Naive thymus-derived CD8-positive, alpha-beta T cell (primary cell): ENCODE measurements at places on chromosomes 4 and X.

DNA sequence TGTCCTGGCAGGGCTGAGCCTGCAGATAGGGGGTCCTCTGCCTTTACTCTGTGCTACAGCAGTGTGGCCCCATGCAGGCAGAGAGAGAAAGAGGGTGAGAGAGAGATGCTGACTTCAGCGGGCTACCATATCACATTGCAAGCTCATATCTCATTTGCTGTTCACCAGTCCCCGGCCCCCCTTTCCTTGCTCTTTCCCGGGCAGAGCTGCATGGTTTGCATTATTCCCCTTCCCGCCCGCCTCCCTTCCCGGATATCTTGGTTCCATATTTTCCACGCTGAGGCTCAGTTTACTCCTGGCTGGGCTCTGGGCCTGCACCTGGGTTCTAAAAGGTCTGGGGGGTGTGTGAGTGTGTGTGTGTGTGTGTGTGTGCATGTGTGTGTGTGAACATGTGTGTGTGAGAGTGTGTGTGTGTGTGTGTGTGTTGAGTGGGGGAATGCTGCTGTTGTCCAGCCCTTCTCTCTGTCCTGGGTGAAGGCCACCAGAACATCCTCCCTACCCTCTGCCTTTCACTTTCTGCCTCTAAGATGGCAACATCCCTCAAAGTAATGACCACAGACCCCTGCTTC, 63.5 kb downstream of the PJA1 start:
- no peaks in the 10 kb centered on the region for H3K27me3 ChIP-seq
- H3K4me3 ChIP-seq, result no peak overlapping the region
- H3K36me3 ChIP-seq, result no peaks in the 10 kb centered on the region
- H3K27ac ChIP-seq, result no peak overlapping the region

DNA sequence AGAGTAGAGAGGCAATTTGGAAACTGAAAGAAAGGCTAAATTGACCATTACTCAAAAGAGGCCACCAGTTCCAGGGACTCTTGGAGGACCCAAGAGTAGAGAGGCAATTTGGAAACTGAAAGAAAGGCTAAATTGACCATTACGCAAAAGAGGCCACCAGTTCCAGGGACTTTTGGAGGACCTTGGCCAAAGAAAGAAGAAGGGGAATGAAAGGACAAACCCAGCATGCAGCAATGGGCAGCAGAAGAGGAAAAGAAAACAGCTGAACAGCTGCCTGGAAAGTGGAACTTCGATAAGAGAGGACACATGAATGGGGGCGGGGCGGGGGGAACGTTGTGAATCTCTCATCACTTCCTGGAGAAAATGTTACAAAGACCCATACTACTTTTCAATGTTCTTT, 80.8 kb downstream of the PALLD start:
- DNase-seq, result no peak
- no peak overlapping the region for H3K4me3 ChIP-seq
- H3K4me1 ChIP-seq, result no peaks in the 10 kb centered on the region
- H3K36me3 ChIP-seq, result peaks cover 1% of the 10 kb centered on the region

GRCh38 chr4:178311997-178312396, 869.8 kb upstream of the AGA start:
- H3K4me1 ChIP-seq, result no peaks in the 10 kb centered on the region

- H3K27me3 ChIP-seq, result no peaks in the 10 kb centered on the region
- H3K36me3 ChIP-seq, result peaks cover 13% of the 10 kb centered on the region
- no peaks in the 10 kb centered on the region for H3K4me1 ChIP-seq
- no peak overlapping the region for H3K27ac ChIP-seq
- DNase-seq, result no peak
- H3K4me3 ChIP-seq, result no peak overlapping the region
These were observed 24.2 kb downstream of the NKX1-1 start for GRCh38 chr4:1381944-1382541.

DNA sequence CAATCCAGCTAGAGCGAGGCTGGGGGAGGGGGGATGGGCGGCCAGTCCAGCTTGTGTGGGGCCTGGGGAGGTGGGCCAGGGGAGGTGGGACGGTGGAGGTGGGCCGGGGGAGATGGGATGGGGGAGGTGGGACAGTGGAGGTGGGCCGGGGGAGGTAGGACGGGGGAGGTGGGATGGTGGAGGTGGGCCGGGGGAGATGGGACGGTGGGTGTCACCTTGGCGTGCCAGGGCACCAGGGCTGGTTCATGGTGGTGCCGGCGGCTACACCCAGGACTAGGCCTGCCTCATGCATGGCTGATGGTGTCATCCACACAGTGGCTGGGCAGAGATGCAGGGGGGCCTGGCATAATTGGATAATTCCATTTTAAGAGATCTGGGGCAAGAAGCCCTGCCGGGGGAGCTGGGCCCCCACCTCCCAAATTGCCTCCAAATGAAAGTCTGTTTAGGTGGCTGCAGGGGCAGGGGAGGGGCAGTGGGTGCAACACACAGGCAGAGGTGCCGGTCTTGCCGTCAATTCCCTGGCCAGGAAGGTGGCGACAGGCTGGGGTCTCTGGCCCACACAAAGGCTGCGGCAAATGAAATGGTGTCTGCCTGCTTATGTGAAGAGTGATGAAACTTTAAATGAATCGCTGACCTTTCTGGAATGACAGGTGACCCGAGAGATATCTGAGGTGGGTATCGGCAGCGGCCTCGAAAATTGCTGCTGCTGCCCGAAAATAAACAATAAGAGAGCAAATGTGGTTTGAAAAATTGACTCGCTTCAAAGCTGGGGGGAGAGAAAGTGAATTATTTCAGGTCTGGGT, 82.1 kb downstream of the FAM53A start:
- DNase-seq, result no peak
- H3K36me3 ChIP-seq, result no peaks in the 10 kb centered on the region
- peak overlapping the region; percentile 23 for H3K27ac ChIP-seq
- peak overlapping the region; percentile 24 for H3K4me3 ChIP-seq

- no peak overlapping the region for H3K4me3 ChIP-seq
- no peaks in the 10 kb centered on the region for H3K27me3 ChIP-seq
- peaks cover 8% of the 10 kb centered on the region for H3K4me1 ChIP-seq
- no peaks in the 10 kb centered on the region for H3K36me3 ChIP-seq
These were observed 65.0 kb downstream of the ZFYVE28 start for GRCh38 chr4:2353222-2354107.

GRCh38 chr4:17058916-17059741, 160.7 kb upstream of the LDB2 start:
- DNase-seq, result no peak
- no peaks in the 10 kb centered on the region for H3K27me3 ChIP-seq
- no peak overlapping the region for H3K27ac ChIP-seq
- H3K4me1 ChIP-seq, result no peaks in the 10 kb centered on the region
- no peaks in the 10 kb centered on the region for H3K36me3 ChIP-seq

DNA sequence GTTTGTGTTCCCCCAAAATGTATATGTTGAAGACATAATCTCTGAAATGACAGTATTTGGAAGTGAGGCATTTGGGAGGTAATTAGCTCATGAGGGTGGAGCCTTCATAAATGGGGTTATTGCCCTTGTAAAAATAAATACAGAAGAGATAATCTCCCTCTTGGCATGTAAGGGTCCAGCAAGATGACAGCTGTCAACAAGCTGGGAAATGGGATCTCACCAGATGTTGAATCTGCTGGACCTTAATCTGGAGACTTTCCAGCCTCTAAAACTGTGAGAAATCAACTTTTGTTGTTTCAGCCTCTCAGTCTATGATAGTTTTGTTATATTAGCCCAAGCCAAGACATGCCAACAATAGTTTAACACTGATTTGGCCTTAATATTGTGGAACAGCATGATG, 438.2 kb upstream of the PCDH7 start:
- H3K36me3 ChIP-seq, result no peaks in the 10 kb centered on the region
- no peak overlapping the region for H3K4me3 ChIP-seq
- no peaks in the 10 kb centered on the region for H3K27me3 ChIP-seq

GRCh38 chrX:28901637-28902036, 314.4 kb downstream of the IL1RAPL1 start:
- no peak overlapping the region for H3K27ac ChIP-seq
- H3K36me3 ChIP-seq, result no peaks in the 10 kb centered on the region

- no peak overlapping the region for H3K4me3 ChIP-seq
- H3K4me1 ChIP-seq, result no peaks in the 10 kb centered on the region
- H3K36me3 ChIP-seq, result peaks cover 3% of the 10 kb centered on the region
- no peak for DNase-seq
- H3K27me3 ChIP-seq, result peaks cover 7% of the 10 kb centered on the region
These were observed 96.6 kb upstream of the LRPAP1 start for GRCh38 chr4:3628868-3629175.

DNA sequence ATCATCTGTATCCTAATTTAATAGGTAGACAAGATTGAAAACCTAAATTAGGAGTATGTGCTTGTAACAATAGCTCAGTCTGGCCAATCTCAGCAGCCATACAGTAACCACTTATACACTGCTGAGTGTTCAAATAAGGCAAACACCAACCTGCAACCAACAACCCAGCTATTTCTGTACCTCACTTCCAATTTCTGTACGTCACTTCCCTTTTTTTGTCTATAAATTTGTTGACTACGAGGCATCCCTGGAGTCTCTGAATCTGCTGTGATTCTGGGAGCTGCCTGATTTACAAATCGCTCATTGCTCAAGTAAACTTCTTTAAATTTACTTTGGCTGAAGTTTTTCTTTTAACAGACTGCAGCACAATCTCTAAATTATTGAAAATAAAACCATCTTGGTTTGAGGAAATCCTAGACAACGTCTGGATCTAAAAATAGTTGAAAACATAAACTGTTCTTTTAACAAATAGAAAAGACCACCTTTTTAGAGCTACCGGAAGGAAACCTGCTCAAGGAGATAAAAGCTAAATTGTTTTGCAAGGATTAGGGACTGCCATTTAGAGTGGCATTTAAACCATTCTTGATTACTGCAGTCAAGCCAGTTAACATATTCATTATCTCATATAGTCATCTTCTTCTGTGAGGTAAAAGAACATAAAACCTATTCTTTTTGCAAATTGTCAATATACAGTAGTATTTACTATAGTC, 778.1 kb downstream of the SH3BGRL start:
- no peaks in the 10 kb centered on the region for H3K27me3 ChIP-seq
- no peak overlapping the region for H3K27ac ChIP-seq
- no peak for DNase-seq
- H3K4me3 ChIP-seq, result no peak overlapping the region
- no peaks in the 10 kb centered on the region for H3K36me3 ChIP-seq
- no peaks in the 10 kb centered on the region for H3K4me1 ChIP-seq

DNA sequence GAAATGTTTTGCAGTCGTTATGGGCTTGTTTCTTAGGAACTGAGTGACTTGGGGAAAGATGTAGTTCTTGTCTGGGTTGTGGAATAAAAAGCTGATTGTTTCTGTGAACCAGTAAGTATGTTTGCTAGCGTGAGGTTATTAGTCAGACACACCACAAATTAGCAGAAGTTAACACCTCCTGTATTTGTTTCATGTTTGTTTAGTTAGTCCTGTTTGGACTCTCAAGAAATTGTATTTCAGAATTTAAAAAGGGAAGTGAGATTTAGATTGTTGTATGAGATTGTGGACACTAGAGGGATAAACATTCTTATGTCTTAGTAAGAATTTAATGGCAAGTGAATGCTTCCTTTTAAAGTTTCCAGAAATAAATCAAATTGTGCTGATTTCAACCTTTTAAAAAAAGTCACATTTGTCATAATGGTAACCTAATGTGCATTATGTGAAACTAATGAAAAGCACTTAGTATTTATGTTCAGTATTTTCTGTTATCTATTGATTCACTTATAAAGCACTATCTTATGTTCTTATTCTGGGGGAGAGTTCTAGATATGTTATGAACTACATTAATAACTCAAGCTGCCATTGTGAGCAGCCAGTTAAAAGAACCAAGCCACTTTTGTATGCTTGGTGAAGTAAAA, 25.6 kb downstream of the ATP10D start:
- peaks cover 6% of the 10 kb centered on the region for H3K36me3 ChIP-seq
- no peak overlapping the region for H3K27ac ChIP-seq
- DNase-seq, result no peak
- peaks cover 56% of the 10 kb centered on the region for H3K4me1 ChIP-seq

DNA sequence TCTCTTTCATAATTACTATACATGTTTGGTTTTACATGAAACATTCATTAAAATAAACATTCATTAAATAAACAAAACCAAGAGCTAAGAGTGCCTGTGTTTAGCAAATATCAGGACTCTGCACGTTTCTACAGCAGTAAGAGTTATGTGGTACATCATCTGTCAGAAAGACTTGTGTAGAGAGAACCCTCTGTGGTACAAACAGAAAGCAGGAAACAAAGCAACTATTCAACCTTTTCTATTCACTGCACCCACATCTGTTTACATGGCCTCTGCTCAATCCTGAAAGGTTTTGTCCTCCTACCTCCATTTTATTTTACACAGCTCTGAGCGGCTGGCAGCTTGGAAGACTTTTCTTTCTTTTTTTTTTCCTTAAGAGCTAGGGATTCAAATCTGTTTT, 90.7 kb upstream of the PCDH18 start:
- H3K27ac ChIP-seq, result no peak overlapping the region
- H3K27me3 ChIP-seq, result no peaks in the 10 kb centered on the region
- no peak for DNase-seq
- H3K4me3 ChIP-seq, result no peak overlapping the region
